Ammon's horn (tissue), 1 donor: ENCODE measurements at places on chromosomes 5 and 9.

GRCh38 chr5:123007182-123007581 lies 29.3 kb downstream of the PPIC start:
- DNase-seq = no peak

GRCh38 chr9:107020040-107020530 lies 157.1 kb downstream of the ZNF462 start:
- DNase-seq = peak; percentile 28

- peak; percentile 10 for DNase-seq
These were observed 139.1 kb downstream of the PLPPR1 start for GRCh38 chr9:101167490-101168134.

- no peak for DNase-seq
These were observed 36.2 kb downstream of the RIC1 start for GRCh38 chr9:5665059-5665458.

DNA sequence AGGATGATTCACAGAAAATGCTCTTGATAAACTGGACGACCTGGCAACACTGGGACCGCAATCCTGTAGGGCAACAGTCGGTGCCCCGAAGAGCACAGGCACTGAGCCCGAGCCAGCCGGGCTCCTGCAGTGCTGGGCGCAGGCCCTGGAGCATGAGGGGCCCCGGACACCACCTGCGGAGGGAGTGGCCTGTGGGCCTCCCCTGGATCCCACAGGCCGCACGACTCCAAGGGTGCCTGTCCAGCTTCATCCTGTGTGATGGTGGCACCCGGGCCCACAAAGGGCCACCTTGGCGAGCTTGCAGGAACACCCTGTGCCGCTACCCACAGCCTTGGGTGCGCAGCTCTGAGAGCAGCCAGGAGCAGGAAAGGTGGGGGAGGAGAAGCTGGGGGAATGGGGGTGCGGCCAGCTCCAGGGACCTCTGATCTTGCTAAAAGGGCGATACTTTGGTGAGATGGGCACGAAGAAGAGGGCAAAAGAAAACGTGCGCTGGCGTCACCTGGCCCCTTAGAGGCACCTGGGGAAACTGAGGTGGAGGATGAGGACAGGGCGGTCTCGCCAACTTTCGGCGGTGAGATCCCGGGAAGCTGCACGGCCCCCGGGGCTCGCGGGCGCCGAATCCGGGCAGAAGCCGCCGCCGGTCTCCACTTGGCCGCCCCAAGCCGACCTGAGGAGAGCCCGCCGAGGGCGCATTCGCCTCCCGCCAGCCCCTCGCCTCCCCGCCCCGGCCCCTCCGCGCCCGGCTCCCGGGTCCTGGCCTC lies 722 bp downstream of the TBC1D9B start:
- peak; percentile 34 for DNase-seq

- no peak for DNase-seq
These were observed 2.5 kb downstream of the FAM169A start for GRCh38 chr5:74863726-74864125.
